ENCODE measurements at places on chromosomes 6 and 20. TPM values are rescaled to one million over a fixed set of nuclear protein-coding genes. Genes with fewer than 3 reads are reported as not detected.

DNA sequence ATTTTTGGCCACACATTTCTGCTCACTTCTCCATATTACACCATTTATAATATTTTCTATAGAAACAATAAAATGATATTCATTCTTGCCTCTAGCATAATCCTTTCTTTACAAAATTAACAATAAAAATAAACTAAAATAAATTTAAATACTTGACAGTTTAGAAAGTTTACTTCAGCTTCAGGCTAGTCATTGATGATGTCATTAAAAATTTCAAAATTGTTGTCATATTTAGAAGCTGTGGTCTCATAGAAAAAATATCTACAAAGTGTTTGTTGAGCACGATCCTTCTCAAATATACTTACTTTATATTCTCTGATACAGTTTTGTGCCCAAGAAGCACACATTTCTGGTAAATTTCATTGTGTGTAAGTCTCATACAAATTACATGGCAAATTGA lies 717.4 kb upstream of the CITED2 start:
- DNase-seq: no peak

DNA sequence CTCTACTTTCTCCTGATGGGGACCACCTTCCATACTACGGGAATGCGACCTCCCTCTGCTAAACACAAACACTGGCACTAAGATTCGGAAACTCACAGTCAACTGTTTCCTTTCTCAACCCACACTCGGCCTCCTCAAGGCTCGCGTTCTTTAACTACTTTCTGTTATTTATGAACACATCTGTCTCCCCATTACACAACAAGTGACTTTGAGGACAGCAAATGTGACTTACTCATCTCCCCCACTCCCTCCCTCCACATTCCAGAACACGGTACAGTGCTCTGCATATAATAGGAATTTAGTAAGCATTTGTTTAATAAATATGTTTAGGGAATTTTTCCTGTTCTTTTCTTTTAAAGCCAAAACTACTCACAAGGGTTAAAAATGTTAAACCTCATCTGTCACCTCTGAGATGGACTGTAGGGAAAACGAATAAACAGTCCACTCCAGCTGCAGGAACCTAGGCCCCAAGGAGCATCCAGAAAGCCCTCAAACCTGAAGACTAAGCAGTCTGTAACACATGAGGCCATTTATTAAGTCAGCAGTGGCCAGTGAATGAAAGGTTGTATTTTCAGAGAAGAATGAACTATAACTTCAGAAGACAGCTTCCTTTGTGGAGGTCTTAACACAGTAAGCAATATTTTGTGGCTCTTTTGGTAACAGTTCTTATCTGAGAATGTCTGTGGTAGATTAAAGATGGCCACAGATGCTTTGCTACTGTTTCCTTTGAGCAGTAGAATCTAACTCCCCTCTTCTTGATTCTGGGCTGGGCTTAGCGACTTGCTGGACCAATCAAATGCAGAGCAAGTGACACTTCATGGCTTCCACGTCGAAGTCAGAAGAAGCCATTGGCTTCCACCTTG lies 209.6 kb upstream of the DTNBP1 start:
- DNase-seq: no peak

DNA sequence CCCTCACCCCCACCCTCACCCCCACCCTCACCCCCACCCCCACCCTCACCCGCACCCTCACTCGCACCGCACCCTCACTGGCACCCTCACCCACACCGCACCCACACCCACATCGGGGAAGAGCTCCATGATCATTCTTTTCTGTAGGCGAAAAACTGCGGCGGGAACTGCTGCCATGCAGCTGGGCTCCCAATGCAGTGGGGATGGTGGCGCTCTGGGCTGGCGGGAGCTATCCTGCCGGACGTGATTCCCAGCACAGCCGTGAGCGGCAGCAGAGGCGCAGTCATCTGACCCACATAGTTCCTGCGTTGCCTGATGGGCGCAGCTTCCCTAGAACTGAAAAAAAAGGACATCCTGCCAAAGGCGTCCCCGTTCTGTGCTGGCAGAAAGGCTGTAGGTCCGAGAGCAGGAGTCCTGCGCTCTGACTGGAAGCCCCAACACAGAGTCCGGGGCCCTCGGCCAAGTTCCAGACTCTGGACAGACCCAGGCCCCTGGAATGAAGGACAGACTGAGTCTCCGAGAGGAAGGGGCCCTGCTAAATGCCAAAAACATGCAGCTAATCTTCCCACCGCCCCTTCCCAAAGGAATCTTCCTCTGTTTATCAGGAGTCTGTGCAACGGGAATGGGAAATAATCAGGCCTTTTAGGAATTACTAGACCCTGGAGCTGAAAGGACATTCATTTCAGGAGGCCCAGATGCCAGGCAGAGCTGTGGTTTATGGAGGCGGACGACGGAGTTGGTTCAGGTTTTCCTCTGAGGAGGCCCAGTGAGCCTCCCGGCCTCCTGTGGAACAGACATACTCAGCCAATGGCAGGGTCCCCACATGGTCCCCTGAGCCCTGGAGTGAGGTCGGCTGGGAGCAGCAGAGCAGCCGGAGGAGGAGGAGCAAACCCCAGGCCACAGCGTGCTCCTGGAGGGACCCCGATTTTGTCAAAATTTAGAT lies 14.1 kb upstream of the TCFL5 start:
- peak; percentile 78 for DNase-seq

- DNase-seq: no peak
Measured at GRCh38 chr20:47980336-47981177, 195.3 kb upstream of the SULF2 start.

TNNC2 gene
- 0.30 TPM for polyA plus RNA-seq
